Stromal cell of bone marrow (primary cell): ENCODE measurements at places on chromosomes 4 and X.

DNA sequence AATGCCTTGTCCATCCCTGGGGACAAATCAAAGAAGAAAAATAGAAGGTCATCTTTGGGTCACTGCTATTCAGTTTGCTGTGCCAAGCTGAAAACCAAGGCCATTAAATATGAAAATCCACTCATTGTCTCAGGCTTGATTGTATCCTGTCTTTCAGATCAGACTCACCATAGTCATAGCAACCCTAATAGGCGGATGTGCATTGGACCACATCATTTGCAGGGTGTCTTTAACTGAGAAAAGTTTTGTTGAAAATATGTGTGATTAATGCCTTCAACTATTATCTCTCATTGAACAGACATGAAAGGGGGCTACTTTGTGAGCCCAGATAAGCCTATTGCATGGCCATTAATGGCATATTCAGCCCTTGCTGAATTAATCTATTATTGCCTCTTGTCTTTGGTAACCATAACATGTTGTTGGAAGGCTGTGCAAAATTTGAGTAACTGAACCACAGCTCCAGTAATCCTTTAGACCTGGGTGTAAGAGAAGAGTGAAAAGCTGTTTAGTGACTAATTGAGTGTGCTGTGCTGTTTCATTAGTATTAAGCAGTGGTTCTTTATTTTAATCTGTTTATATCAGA is 453.6 kb upstream of the EPHA5 start:
- DNase-seq = no peak

- no peak for DNase-seq
These were observed 528.3 kb upstream of the ZFP42 start for GRCh38 chr4:187467224-187467623.

GRCh38 chr4:153494562-153494961 is 28.4 kb downstream of the TMEM131L start:
- DNase-seq = no peak

- peak; percentile 55 for DNase-seq
These were observed 114.3 kb downstream of the GABRB1 start for GRCh38 chr4:47145630-47146029.
